ENCODE measurements at places on chromosomes 13 and 19.

GRCh38 chr19:42028304-42029216 is 34.5 kb upstream of the ATP1A3 start:
- DNase-seq = peak; percentile 57

DNA sequence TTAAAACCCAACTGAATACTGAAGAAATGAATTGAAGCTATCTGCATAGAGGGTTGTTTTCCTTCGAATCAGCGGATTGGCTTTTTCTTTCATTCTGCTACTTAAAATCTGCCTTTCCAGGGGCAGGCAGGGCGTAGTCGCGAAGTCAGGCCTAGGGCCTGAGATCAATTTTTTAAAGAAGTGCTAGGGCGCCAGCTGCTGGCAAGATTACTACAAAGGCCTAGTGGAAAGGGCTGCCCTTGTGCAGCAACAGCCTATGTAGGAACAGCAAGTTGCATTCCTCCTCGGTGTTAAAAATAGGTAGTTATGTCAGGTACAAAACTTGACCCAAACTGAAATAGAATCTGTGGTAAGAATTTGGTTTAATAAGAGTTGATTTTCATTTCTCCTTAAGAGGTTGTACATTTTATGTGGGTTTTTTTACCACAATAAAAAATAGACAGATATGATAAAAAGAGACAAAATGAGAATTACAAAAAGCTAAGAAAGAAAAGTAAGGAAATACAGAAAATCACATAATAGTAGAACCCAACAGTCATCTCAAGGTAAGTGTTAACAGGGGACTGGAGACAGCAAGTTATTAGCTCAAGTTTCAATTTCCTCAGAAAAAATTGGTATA is 9.5 kb upstream of the URAD start:
- no peak for DNase-seq

DNA sequence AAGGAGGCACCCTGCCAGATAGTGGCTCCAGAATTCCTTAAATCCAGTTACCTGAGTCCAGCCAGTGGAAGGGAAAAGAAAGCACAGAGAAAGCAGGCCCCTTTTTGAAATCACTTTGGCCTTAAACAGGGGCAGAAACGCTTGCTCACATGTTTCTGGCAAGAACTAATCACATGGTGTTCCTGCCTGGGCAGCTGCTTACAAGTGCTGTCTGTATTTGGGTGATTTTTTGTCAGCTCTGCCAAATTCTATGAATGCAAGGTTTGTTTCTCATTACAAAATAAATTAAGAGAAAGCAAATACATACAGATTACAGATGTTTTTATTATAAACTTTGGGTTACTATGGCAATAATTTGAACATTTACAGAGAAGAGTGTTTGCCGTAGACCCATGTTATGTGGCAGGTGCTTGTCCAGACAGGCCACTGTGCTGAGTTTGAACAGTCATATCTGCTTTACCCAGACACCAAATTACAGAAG is 1237.8 kb downstream of the SLITRK5 start:
- no peak for DNase-seq

- DNase-seq = no peak
These were observed 9.4 kb downstream of the ZNF784 start for GRCh38 chr19:55614711-55615542.

DNA sequence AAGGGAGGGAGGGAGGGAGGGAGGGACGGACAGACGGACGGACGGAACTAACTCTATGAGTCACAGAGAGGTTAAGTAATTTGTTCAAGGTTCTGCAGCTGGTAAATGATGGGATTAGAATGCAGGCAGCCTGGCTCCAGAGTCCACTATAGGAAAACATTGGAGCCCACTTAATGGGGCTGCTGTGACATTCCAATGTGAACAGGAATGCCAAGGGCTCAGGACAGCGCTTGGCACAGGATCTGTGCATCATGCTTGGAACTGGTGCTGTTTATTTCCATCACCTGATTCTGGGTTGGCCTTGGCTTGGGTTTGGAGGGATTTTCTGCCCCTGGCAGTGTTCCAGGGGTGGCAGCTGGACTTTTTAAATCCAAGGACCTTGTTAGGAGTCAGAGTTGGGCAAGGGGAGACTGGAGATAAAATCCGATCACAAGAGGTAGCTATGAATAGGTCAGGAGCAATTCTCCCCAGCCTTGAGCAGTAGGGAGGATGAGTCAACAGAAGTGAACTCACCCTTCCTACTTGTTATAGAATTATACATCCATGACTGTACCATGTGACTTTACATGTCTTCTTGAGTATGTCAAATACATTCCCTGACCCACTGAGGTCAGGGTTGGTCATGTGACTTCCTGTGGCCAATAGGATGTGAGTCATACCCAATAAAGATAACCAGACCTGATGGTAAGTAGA is 7.8 kb upstream of the HIF3A start:
- no peak for DNase-seq

- DNase-seq = peak; percentile 53
These were observed 2.3 kb downstream of the CEACAM18 start for GRCh38 chr19:51480590-51480989.

DNA sequence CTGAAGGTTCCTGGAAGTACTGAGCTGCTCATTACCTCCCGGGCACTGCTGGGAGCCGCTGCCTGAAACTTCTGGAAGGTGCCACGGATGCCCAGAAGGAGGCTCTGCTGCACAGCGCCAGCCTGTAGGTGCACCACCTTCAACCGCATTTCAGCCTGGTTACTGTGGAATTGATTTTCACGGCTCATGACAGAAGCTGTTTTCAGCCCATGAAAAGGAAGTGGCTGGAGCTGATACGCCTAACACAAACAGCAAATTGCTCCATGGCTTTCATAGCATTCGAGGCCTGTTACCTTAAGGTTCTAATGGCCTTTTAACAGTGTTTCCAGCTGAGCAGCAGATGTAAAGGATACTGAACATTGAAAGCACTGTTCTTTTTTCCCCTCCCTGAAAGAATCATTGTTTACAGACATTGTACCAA is 22.0 kb downstream of the GPC6 start:
- no peak for DNase-seq

DNA sequence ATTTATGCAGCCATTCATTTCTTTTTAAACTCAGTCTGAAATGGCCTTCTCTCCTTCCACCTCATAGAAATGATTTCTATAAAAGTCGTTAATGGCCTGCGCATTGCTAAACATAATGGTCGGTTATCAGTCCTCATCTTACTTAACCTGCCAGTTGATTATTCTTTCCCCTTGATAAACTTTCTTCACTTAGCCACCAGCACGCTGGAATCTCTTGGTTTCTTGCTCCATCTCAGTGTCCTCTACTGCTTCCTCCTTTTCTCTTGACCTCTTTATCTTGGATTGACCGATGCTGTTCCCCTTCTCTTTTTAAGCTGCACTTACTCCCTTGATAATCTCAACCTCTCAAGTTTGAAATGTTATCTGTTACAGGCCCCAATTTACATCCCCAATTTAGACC is 12.2 kb upstream of the CLC start:
- DNase-seq = no peak

Data from activated CD4-positive, alpha-beta T cell treated with anti-CD3 and anti-CD28 coated beads, Interleukin-2, amount 50 U/mL, for 48 hours (primary cell).